Calu3 (cell line): ENCODE measurements at places on chromosomes 12 and 14. TPM values are rescaled to one million over a fixed set of nuclear protein-coding genes. Genes with fewer than 3 reads are reported as not detected.

DNA sequence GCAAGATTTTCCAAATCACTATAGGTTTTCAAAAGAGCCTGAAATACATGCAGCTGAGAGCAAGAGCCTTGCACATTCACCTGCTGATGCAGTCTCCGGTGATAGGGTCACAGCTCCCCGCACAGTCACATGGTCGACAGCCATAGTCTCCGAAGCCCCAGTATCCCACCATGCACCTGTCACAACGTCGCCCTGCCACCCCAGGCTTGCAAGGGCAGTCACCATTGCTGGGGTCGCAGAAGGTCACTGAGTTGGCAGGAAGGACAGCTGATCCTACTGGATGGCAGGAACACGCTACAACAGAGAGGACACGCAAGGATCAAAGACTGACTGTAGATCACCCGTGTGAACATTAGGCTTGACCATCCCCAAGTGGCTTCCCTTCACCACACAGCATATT is 107.1 kb downstream of the NTN4 start:
- no peak for DNase-seq

DNA sequence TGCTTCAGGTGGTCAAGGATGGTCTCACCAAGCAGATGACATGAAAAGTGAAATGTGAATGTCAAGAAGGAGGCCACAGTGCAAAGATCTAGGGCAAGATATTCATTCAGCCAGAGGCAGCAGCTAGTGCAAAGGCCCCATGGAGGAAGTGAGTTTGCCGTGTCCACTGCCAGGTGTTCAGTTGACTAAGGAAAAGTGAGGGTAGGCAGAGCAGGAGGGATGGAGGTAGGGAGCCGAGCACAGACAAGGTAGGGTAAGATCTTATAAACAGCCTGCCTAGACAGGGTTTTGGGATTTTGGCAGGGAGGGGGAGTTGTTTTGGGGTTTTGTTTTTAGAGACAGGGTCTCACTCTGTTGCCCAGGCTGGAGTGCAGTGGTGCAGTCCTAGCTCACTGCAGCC is 11.9 kb downstream of the PPP2R5C start:
- DNase-seq, result no peak

DNA sequence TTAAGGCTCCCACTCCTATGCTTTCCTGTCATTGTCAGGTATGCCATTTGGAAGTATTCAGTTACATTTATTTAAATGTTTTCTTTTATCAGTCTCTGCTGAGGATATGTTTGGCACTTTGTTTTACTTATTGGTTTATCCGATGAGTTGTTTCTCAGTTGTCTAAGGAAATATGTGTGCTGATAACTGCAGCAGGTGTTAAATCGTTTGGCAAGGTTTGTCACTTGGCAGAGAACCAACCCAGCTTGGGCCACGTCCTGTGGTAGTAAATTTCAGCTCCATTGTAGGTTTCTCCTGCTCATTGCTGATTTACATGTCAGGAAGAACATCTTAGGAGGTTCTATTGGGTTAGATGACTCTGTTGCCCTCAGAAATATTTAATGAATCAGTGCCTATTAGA is 22.0 kb upstream of the MGST1 start:
- DNase-seq, result peak; percentile 53

DNA sequence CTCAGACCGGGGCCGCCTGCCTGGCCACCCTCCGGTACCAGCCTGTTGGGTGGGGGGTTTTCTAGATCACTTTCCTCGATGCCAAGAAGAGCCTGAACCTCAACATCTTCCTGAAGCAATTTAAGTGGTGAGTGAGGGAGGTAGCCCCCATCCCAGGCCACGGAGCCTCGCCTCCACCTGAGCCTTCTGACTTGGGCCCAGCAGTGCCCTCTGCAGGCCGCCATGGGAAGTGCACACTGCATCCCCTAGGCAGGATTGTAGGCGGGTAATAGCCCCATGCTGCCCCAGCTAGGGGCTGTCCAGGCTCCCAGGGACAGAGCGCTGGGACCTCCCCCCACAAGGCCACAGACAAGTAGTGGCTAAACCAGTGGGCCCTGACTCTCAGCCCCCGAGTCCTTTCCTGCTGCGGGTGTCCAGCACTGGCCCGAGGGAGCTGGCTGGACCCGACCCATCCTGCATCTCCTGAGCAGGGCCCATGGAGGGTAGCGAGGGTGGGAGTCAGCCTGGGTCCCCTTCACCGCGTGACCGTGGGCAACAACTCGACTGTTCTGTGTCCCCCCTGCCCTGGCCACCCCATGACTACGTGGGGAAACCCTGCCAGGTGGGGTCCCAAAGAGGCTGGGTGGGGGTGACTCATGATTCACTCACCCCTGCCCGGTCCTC is 15.3 kb upstream of the ADSS1 start:
- DNase-seq, result peak; percentile 79

MOAP1 gene
- total RNA-seq, result 20.0 and 23.4 TPM in 2 replicates

GDF3 gene
- total RNA-seq, result not detected in 2 replicates

CNTN1 gene
- not detected in 2 replicates for total RNA-seq

MYO1H gene
- total RNA-seq, result not detected in 2 replicates
